ENCODE measurements at places on chromosomes 7 and 10. TPM values are rescaled to one million over a fixed set of nuclear protein-coding genes. Genes with fewer than 3 reads are reported as not detected.

DNA sequence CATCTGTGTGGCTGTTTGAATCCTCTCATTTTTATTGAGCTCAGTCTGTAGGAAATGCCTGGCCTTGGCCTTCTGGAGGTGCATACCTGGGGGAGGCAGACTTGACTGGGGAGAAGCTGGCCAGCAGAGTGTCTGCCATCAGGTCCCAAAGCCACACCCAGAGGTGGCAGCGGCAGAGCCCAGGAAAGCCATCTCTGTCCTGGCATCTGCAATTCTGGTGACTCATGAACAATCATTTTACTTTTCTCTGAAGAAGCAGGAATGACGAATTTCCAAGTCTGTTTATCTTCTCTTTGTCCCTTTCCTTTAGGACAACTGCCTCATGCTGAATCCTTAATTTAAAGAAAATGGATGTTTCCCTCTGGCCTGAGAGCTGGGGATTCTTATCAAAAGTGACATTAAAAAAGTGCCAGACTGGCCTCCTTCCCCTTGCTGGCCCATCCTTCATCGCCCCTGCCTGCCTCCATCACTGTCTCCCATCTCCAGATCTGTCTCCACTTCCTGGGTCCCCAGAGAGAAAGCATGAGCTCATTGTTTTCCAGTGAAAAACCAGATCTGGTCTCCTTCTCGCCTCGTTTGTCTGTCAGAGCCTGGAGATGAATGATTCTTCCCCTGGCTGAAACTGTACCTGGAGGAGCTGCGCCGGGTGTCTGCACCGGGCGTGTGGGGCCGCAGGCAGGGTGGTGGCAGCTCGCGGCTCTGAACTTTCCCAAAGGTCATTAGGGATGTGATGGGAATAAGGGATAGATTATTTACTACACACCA is 124.5 kb downstream of the TMEM178B start:
- DNase-seq, result no peak

- no peak for DNase-seq
Observed at GRCh38 chr7:66627151-66627681, 1.5 kb upstream of the KCTD7 start.

GRCh38 chr10:12973149-12973718 is 28.3 kb downstream of the CCDC3 start:
- DNase-seq, result no peak

GIMAP8 gene
- total RNA-seq, result 4.5 TPM

GRCh38 chr7:37449621-37450020 is 957 bp upstream of the ELMO1 start:
- DNase-seq, result no peak

SH2D4B gene
- 0.45 TPM for total RNA-seq

STEAP2 gene
- 49.6 TPM for total RNA-seq

All from dorsolateral prefrontal cortex (tissue), 122 donors.